ENCODE measurements at places on chromosomes 4 and X.

GRCh38 chrX:34578237-34578636 is 78.8 kb downstream of the TMEM47 start:
- H3K27me3 ChIP-seq, result no peaks in the 10 kb centered on the region
- H3K27ac ChIP-seq, result no peak overlapping the region

GRCh38 chrX:13194291-13195103 is 125.4 kb downstream of the ATXN3L start:
- H3K27me3 ChIP-seq, result no peaks in the 10 kb centered on the region
- H3K4me1 ChIP-seq, result peaks cover 4% of the 10 kb centered on the region
- H3K4me3 ChIP-seq, result no peak overlapping the region
- no peak for DNase-seq

GRCh38 chr4:114236171-114236769 is 256.8 kb upstream of the ARSJ start:
- peaks cover 4% of the 10 kb centered on the region for H3K27me3 ChIP-seq
- no peaks in the 10 kb centered on the region for H3K4me1 ChIP-seq
- no peak overlapping the region for H3K4me3 ChIP-seq
- no peak overlapping the region for H3K27ac ChIP-seq
- DNase-seq, result no peak

- H3K36me3 ChIP-seq, result no peaks in the 10 kb centered on the region
- no peak overlapping the region for H3K27ac ChIP-seq
- H3K4me1 ChIP-seq, result no peaks in the 10 kb centered on the region
- no peaks in the 10 kb centered on the region for H3K27me3 ChIP-seq
Measured at GRCh38 chr4:87476934-87477333, 52.2 kb downstream of the SPARCL1 start.

- H3K4me3 ChIP-seq, result peak overlapping the region; percentile 87
- peak overlapping the region; percentile 96 for H3K27ac ChIP-seq
- peaks cover 2% of the 10 kb centered on the region for H3K36me3 ChIP-seq
- H3K4me1 ChIP-seq, result peaks cover 9% of the 10 kb centered on the region
- no peaks in the 10 kb centered on the region for H3K27me3 ChIP-seq
Measured at GRCh38 chrX:101931136-101931487, 715 bp downstream of the ZMAT1 start.

DNA sequence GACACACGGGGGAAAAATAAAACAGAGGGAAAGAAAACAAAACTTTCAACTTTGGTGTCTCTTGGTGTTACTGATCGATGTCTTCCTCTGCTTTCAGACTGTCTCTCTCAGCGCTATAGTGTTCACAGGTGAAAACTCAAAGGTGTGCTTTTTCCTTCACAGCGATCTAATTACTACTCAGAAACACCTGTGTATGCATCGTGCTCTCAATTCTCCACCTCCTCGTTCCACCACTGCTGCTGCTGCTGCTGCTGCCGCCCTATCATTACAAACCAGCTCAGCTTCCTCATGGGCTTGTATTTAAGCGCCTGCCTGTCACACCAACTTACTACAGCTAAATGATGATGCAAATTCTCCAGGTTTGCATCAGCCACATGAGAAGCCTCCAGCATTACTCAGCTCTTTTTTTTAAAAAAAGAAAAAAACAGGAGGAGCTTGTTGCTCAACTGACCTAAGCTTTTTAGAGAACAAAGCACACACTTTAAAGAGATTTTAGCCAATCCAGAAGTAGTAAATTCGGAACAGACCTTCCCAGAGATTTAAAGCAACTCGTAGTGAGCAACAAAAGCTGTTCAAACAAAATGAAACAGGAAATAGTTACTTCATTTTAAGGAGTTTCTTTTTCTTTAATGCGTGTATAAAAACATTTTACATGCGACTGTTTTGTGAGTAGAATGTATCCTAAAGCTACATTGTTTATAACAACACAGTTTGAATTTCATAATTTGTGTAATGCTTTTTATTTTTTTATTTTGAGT is at the start of gene SLC7A11:
Gene SLC7A11 (minus strand): TSS at position 274 of the 758 bp plus-strand sequence. CDS start 280 bp downstream, outside the sequence.
- H3K36me3 ChIP-seq, result no peaks in the 10 kb centered on the region
- peak; percentile 24 for DNase-seq
- peak within 1 kb of the TSS; percentile 81 for H3K4me3 ChIP-seq
- H3K27me3 ChIP-seq, result no peaks in the 10 kb centered on the region

GRCh38 chr4:26083987-26084386 is 170.0 kb downstream of the SMIM20 start:
- H3K4me1 ChIP-seq, result peaks cover 20% of the 10 kb centered on the region
- H3K36me3 ChIP-seq, result no peaks in the 10 kb centered on the region
- peaks cover 4% of the 10 kb centered on the region for H3K27me3 ChIP-seq
- H3K27ac ChIP-seq, result no peak overlapping the region
- H3K4me3 ChIP-seq, result no peak overlapping the region
- DNase-seq, result no peak
